ENCODE measurements at places on chromosomes 5 and 9.

GRCh38 chr9:33445389-33446239 is 1.8 kb downstream of the AQP3 start:
- no peak for DNase-seq

DNA sequence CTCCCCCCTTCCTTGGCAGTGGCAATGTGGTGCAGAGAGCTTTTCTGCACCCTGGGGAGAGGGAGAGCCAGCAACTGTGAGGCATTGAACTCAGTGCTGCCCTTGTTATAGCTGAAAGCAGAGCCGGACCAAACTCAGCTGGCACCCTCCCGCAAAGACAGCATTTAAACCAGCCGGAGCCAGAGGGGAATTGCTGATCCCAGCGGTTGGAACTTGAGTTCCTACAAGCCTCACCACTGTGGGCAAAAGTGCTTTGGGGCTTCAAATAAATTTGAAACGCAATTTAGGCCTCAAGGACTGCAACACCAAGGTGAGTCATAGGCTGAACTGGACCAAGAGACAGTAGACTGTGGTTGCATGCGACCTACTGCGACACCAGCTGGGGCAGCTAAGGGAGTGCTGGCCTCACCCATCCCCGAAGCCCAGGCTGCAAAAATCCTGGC is 207.6 kb upstream of the CDKN2B start:
- no peak for DNase-seq

GRCh38 chr9:7944572-7944971 is 145.0 kb upstream of the DMAC1 start:
- DNase-seq: no peak

GRCh38 chr5:10592601-10593000 is 28.7 kb downstream of the ANKRD33B start:
- peak; percentile 45 for DNase-seq

- DNase-seq: no peak
Measured at GRCh38 chr5:41683181-41683580, 172.8 kb upstream of the PLCXD3 start.

DNA sequence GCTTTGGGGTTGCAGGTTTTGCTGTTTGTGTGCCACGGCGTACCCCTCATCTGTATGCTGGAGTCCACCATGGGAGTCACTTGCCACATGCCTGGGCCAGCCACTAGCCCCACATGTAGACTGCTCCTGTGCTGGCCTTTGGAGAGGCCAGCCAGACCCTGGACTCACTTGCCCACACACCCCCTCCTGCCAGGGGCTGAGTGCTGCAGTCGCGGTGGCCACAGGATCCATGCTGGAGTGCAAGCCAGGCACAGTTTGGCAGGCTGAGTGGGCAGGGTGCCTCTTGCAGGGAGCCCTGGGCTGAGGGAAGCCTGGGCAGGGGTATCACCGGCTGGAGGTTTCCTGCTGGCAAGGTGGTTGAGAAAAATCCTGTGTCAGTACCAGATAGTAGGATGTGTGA is 25.6 kb upstream of the GCNT1 start:
- DNase-seq: no peak

DNA sequence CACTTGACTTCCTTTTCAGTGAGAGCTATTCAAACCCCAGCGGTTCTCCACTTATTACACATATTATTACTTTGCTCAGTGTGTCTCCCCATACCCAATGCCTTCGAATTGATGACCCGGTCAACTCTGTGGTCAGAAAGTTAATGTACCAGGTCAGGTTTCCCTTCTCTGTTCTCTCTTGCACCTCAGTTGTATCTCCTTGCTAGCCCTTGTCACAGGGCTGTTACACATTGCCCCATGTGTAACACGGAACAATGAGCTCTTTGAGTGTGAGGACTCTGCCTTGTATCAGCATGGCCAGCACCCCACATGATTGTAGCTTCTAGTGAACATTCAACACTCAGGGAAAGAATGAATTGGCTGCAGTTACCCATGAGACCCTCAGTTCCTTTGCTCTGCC is 73.6 kb downstream of the DOCK2 start:
- no peak for DNase-seq

- DNase-seq: no peak
Measured at GRCh38 chr9:100848726-100849125, 179.8 kb upstream of the PLPPR1 start.

- no peak for DNase-seq
Measured at GRCh38 chr5:83701886-83702285, 18.8 kb downstream of the HAPLN1 start.

DNA sequence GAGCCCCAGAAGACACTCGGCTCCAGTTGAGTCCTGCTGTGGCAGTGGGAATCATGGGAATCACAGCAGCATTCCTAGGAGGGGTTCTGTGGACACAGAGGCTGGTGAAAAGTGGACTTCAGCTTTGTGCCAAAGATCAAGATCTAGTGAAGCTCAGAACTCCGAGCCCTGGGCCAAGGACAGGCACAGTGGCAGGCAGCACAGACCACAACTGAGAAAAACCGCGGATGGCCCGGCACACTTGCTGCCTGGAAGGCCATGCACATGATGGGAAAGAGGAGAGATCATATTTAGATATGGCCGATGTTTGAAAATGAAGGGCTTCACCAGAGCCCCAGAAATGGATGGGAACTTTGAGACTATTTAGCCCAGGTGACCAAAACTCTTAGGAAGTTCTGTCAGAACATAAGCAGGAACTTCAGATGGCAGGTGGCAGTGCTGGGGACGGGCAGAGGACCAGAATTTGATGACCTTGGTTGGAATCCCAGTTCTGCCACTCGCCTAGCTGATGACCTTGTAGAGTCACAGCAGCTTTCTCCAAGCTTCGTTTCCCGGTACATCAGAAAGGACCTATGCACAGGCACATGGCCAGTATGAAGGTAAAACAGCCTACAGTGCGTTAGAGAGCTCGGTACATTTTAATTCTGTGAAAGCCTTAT is 18.0 kb downstream of the BARHL1 start:
- no peak for DNase-seq

- no peak for DNase-seq
Measured at GRCh38 chr5:66661149-66661548, 65.0 kb downstream of the MAST4 start.

- no peak for DNase-seq
Measured at GRCh38 chr9:32570262-32570661, 2.7 kb downstream of the NDUFB6 start.

DNA sequence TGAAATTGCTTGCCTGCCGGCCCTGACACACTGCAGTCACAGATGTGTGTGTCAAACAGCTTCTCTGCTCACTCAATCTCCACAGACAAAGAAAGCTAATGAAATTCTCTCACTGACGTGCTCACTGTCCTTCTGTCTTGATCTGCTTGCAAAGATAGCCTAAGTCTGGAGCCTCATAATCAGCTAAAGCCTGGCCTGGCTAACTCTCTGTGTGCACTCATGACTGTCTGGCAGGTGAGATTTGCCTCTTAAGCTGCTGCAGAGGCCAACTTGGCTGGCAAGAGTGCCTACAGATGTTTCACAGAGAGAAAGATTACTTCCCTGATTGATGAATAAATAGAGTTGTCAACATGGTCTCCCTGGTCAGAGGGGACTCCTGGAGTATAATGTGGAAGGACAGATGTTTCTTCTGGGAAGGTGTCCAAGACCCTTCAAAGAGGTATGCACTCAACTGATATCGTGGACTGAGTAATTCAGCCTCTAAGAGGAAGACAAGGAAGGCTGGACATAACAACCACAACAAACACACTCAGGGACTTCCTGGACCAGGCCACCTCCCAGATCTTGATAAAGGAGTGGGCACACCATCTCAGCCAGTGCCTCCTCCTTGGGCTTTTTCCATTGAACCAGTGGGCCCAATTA is 362.0 kb downstream of the SPOCK1 start:
- DNase-seq: no peak

- no peak for DNase-seq
Measured at GRCh38 chr9:82997476-82998140, 65.3 kb downstream of the RASEF start.

GRCh38 chr5:68129364-68129763 is 86.2 kb upstream of the PIK3R1 start:
- DNase-seq: no peak

GRCh38 chr5:155983954-155984353 is 343.0 kb upstream of the SGCD start:
- no peak for DNase-seq

DNA sequence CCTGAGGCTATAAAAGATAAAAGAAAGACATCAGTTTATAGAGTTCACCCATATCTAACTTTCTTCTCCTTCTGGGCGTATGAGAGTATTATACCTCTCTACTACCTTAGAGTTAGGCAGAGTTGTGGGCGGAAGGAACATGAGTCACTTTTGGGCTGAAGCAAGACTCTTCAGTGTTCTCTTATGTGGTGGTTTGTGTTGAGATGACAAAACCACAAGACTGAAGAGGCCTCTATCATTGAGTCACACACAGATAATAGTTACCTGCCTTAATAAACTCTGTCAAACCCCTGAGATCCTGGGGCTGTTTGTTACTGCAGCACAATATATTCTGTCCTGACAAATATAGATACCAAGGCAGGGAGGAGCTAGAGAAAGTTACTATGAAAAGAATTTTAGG is 184.2 kb downstream of the EFNA5 start:
- DNase-seq: peak; percentile 61

- DNase-seq: no peak
Measured at GRCh38 chr9:81755721-81756120, 66.4 kb upstream of the TLE1 start.

- peak; percentile 49 for DNase-seq
Measured at GRCh38 chr9:79489261-79490000, 82.3 kb upstream of the TLE4 start.

GRCh38 chr5:3393920-3394597 is 201.6 kb upstream of the IRX1 start:
- DNase-seq: no peak

- no peak for DNase-seq
Measured at GRCh38 chr5:133400120-133400519, 212.2 kb downstream of the FSTL4 start.

DNA sequence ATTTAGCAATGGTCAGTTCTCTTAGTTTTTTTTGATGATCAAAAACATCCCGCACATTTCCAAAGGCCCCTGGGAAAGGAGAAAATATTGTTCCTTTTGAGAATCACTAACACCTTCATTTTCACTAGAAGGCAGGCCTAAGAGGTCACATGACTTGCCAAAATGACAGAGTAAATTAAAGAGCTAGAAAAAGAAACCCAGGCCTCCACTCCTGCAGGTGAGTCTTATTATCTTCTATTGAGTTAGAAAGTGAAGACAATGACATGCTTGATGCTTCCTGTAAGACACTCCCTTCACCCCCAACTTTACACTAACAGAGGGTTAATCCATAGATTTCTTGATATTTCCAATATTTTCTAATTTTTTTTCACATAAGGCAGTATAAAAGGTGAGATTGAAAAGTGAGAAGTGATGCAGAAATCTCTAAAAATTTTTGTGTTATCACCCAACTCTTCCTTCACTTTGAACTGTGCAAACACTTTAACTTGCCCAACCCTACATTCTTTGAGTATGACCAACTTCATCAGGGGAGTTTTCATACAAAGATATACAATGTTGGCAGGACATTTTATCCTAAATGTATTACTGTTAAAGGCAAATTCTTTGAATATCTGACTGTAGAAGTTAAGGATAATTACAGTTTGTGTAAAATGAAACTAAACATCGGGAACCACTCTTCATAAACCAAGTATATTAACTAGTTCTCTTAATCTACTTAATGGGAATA is 57.1 kb downstream of the SUB1 start:
- no peak for DNase-seq

- DNase-seq: no peak
Measured at GRCh38 chr9:89536145-89536574, 38.2 kb upstream of the SEMA4D start.

- peak; percentile 89 for DNase-seq
Measured at GRCh38 chr5:31153521-31153920, 40.0 kb upstream of the CDH6 start.

- DNase-seq: no peak
Measured at GRCh38 chr5:59276917-59277372, 616.6 kb downstream of the PDE4D start.

DNA sequence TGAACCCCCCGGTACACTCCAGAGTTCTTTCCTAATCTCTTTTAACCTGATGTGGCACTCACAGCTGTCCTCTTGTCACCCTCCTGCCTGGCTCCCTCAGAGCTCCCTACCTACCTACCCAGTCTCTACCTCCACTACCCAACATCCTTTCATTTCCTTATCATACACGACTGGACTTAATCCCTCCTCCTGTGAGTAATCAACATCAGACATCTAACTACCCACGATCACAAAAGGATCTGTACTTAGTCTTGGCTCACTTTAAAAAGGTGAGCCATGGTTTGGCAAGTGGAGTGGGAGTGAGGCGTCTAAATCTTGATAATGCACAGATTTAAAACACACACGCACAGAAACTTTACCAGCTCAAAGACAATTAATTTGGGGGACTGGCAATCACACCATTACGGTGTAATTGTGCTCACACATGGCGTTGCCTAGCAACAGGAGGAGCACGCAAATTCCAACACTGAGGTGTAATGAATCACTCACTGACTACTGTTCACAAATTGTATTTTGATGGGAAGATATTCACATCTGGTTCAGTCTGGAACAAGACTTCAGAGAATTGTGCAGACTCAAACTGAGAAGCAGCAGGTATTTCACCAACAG is 235.9 kb downstream of the EPB41L4A start:
- DNase-seq: no peak

DNA sequence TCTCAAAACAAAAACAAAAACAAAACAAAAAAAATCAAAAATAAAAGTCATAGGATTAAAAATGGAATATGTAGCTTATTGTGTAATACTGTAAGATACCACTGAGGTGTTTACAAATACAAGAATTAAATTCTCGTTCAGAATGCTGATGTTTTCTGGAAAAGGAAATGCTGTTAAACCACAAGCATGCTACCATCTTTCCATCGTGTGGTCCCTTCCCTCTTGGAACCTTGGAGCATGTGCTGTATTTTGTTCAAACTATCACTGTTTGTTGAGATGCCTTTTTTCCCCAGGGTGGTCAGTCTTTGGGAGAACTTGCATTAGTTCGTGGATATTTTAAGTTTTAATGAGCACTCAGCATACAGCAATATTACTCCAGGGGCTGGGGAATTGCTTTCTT is 39.7 kb downstream of the SUB1 start:
- no peak for DNase-seq

GRCh38 chr9:33129886-33130881 is 37.0 kb downstream of the B4GALT1 start:
- DNase-seq: peak; percentile 19

- DNase-seq: no peak
Measured at GRCh38 chr9:134887219-134887618, 6.6 kb downstream of the FCN2 start.

- no peak for DNase-seq
Measured at GRCh38 chr5:72648480-72648879, 141.3 kb upstream of the ZNF366 start.
